ENCODE measurements at places on chromosomes 12 and 14.

- DNase-seq = no peak
Measured at GRCh38 chr14:90608929-90609341, 207.3 kb downstream of the TTC7B start.

DNA sequence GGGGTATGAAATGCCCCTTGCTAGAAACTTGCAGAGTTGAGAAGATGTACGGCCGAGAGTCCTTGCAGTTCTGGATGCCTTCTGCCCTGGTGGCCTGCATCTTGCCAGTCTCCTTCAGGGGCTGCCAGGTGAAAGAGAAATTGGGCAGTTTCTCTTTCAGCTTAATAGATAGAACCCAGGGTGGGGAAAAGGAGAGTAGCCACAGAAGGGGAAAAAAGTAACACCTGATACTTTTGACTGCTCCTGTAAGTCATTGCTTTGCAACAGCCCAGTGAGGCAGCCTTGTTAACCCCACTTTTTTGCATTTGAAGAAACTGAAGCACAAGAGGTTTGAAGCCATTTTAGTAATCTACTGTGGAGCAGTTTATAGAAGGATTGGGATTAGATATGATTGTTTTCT, 27.6 kb downstream of the TDP1 start:
- no peak for DNase-seq

DNA sequence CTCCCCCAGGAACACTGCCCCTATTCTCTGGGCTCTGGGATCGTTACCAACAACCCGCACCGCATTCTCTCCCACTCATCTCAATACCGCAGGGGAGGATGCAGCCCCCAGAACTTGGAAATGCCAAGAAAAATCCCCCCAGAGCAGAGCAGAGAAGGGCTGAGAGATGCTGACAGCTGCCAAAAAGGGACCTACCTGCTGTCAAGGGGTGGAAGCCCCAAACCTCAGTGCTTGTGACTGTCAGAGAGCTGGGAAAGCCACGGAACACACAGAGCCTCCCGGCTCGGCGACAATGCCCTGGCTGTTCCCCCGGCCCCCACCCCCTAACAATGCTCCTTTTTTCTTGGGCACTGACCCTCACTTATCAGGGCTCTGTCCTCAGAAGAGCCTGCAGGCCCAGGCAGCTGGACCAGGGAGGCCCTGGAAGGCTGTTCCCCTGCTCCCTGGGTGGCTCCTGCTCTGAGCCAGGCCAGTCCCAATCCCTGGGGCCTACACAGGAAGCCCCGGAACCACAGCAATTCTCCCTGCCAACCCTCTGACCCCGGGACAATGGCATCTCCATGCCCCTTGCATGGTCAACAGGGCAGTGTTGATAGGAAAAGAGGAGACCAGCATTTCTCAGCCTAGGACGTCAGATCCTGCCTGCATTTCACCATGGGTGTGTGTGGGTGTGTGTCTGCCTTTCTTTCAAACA, 78.9 kb downstream of the ITPK1 start:
- no peak for DNase-seq

- DNase-seq = no peak
Measured at GRCh38 chr12:104412681-104413080, 44.1 kb upstream of the CHST11 start.

Data from SIG-M5 (cell line).